ENCODE measurements at places on chromosomes 1 and 21.

DNA sequence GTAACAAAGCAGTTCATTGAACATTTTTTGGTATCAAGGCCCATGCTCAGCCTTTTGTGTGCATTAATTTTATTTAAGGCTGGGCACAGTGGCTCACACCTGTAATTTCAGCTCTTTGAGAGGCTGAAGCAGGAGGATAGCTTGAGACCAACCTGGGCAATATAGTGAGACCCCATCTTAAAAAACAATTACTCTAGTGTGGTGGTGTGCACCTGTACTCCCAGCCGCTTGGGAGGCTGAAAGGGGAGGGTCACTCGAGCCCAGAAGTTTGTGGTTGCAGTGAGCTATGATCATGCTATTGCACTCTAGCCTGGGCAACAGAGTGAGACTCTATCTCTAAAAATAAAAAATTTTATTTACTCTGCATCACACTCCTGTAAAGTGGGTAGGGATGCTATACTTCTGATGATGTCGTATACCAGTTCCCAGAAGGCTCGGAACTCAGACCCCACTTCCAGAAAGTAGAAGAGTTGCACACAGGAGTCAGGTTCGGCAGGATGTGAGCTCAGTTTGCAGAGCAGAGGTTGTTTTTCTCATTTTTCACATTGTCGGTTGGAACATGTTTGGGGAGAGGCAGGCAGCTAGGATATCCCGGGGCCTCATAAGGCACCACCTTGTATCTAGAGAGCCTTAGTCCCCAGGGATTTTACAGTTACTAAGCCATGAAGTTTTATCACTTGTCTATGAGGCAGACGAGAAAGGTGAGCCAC, 144.6 kb downstream of the GALNT2 start:
- no peak for DNase-seq

DNA sequence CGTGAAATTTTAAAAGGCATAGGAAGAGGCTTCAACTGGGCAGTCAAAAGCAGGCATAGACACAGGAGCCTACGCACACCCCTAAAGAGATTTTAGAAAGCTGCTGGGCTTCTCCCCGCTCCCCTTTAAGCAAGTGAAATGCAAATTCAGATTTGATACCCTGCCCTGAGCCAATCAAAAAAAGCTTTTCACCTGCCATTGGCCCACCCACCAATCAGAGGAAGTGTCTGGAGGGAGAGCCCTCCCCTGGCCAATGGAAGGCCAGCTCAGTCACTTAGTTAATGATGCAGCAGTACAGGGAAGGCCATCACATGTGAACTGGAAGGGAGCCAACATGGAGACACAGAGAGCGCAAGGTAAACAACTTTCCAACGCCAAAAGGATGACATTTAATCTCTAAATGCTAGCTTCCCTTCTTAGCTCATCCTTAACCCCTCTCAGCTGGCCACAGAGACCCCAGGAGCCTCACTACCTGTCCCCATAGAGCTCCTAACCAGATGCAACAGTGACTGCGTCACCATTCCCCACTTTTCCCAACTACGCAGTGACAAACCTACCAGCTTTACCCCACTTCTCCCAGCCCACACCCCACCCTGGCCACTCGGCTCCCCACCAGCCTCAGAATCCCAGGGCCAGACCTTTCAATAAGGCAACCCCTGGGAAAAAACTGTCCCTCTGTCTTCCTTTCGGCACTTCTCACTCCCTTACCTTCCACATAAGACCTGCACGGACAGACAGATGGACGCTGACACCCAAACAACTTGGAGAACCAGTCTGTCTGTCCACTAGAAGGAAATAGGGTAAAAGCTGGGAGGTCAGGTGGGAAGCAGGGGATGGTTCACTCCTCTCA, 71.0 kb downstream of the CD46 start:
- DNase-seq = peak; percentile 43

DNA sequence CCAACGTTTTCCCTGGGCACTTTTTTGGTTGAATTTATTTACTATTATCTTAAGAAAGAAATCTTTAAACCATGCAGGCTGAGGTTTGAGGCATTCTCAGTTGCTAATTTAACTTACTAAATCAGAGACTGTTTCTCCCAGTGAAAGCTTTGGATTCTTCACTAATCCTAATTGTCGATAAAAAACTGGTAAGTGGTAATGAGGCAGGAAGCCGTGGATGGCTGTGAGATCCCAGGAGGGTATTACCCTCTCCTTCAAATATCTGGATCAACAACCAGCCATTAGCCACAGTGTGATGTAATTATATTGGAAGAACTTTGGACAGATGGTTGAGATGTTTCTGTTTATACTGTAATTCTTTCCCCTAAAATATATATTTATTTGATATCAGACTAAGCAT, 485.0 kb downstream of the DISC1 start:
- DNase-seq = peak; percentile 13

- DNase-seq = no peak
Observed at GRCh38 chr1:207221934-207222351, 99.5 kb upstream of the CD55 start.

DNA sequence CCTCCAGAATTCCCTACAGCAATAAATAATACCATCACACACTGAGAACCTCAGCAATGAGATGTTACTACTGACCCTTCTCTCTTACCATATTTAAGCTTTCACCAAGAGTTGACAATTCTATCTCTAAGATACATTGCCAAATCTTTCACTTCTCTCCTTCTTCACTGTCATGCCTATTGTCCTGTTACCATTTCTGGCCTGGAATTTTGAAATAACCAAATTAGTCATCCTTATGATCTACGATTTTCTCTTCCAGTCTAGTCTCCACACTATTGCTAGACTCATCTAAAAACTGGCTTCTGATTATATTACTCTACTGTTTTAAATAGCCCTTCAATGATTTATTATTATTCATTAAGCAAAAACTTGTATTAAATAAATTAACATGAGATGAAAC, 656.1 kb upstream of the ADGRL4 start:
- no peak for DNase-seq

- DNase-seq = no peak
Observed at GRCh38 chr1:6287431-6287886, 26.6 kb upstream of the GPR153 start.

DNA sequence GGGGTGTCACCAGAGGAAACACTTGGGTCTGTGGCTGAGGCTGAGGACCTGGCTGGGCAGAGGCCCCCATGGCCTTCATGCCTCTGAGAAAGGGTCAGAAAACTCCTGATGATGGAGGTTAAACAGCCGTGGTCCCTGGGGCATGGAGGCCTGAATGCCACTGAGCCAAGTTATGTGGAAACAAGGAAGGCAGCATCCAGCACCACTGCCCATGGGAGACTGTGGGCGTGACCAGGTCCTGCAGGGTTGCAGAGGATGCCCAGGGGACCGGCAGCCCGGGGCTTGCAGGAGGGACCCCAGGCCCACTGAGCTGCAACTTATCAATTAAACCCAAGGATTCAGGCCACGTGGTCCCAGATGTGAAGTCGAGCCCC, 18.9 kb upstream of the COL6A2 start:
- no peak for DNase-seq

- peak; percentile 4 for DNase-seq
Observed at GRCh38 chr1:109687641-109688499, at the start of gene GSTM1. Gene GSTM1, plus strand, starts transcription at chr1:109687817. Its CDS starts 57 bp downstream, at chr1:109687874.

DNA sequence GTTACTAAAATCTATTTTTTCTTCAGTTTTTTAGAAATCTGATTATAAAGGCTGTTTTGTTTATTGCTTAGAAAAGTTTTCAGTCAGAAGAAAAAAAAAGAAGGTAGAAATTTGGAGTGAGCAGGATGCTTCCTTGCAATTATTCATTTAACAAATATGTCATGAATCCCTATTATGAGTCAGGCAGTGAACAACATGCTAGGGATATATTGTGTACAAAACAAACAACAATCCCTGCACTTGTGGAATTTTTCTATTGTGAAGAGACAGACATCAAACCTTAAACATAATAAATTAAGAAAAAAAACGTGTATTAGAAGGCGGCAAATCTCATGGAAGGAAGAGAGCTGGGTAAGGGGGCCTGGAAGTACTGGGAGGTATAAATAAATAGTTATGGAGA, 664.1 kb upstream of the CAMK1G start:
- DNase-seq = peak; percentile 69

GRCh38 chr1:241934201-241934848, 23.2 kb upstream of the BECN2 start:
- peak; percentile 28 for DNase-seq

- DNase-seq = peak; percentile 58
Observed at GRCh38 chr1:7298749-7299151, 472.3 kb upstream of the VAMP3 start.

- no peak for DNase-seq
Observed at GRCh38 chr1:5826601-5827000, 165.6 kb downstream of the NPHP4 start.

DNA sequence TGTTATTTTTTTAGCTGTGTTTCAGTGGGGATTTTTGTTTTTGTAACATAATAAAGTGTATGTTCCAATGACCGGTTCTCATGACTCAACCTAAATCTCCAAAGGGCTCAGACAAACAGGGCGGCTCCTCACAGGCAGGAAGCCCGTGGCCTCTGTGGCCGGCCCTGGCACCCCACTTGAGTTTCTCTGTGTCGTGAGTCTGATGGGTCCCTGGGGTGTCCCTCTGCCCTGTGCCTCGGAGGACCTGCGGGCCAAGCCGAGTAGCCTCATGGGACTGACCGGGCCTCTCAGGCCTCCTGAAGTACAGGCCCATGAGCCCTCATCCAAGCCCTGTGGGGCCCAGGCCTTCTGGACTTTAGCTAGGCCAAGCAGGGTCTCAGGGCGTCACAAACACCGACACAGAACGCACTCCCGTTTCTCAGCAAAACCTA, 16.1 kb upstream of the CCDC27 start:
- no peak for DNase-seq

- DNase-seq = peak; percentile 75
Observed at GRCh38 chr1:200150721-200151120, 123.2 kb downstream of the NR5A2 start.

DNA sequence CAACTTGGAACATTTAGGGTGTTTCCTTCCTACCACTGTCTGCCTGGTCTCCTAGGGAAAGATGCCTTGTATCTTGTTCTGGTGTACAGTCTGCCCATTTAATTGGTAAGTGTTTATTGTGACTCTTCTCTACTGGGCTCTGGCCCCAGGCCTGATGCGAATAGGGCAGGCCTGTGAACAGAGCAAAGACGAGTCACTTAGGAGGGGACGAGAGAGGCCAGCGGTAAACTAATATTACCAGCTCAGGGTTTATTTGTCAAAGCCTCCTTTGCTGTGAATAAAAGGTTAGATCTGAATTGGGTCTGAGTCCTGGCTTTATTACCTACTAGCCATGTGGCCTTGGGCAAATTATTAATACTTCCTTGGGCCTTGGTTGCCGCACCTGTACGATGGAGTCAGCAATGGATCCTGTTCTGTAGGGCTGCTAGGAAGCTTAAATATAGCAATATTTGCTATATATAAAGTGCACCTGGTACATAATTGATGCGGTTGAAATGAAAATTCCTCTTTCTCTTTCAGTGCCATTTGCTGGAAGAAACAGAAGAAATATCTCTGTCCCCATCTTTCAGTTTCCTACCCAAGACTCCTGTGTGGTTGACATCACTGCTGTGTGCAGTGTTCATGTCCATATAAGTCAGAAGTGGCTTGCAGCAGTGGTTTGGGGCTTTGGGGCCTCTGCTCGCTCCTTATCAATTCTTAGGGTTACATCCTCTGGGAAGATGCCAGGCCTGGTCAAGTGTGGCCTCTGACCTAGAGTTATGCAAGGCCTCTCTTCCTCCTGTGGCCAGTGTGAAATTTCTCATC, 32.4 kb downstream of the MAPKAPK2 start:
- no peak for DNase-seq

- no peak for DNase-seq
Observed at GRCh38 chr1:229887043-229887822, 179.8 kb upstream of the GALNT2 start.

DNA sequence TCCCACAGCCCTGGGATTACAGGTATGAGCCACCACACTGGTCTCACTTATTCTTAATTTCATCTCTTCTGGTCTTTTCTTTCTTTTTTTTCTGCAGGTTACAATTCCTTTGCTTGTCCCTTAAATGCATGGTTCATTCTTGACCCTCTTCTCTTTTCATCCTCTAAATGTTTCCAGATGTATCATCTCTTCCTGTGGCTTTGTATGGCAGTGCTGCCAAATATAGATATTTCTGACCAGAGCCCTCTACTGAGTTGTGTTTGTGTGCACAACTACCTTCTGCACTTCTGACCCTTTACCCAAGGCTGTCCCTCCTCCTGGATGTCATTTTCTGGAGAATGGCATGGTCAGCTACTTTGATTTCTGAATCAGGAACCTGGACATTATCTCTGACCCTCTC, 32.5 kb downstream of the OLFML3 start:
- DNase-seq = no peak

- peak; percentile 61 for DNase-seq
Observed at GRCh38 chr1:15411593-15412137, 2.0 kb downstream of the EFHD2 start.

DNA sequence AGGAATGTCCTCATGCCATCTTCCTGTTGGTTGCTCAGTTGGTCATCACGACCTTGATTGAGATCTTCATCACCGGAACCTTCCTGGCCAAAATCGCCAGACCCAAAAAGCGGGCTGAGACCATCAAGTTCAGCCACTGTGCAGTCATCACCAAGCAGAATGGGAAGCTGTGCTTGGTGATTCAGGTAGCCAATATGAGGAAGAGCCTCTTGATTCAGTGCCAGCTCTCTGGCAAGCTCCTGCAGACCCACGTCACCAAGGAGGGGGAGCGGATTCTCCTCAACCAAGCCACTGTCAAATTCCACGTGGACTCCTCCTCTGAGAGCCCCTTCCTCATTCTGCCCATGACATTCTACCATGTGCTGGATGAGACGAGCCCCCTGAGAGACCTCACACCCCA, 42.9 kb downstream of the KCNJ15 start:
- DNase-seq = no peak

DNA sequence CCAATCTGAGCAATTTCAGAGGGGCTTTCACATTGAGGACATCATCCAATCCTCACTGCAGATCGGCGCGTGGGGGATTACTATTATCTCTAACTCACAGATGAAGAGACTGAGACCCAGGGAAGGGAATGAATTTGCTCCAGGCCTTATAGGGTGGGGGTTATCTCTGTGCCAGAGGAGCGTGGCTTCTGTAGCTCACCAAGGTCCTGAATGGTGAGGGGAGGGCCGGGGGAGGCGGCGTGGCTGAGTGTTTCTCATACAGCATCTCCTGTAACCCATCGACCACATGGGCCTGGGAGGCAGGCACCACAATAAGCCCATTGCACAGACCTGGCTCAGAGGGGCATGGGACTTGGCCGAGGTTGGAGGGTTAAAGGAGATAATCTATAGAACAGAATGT, 143.0 kb upstream of the KLHDC7A start:
- no peak for DNase-seq

GRCh38 chr1:4633346-4633745, 21.1 kb upstream of the AJAP1 start:
- no peak for DNase-seq
